ENCODE measurements at places on chromosomes 5 and 9. TPM values are rescaled to one million over a fixed set of nuclear protein-coding genes. Genes with fewer than 3 reads are reported as not detected.

The DMRT3 gene
- not detected for total RNA-seq

The ABCA1 gene
- 40.1 TPM for total RNA-seq

The IER5L gene
- total RNA-seq, result 28.0 TPM

DNA sequence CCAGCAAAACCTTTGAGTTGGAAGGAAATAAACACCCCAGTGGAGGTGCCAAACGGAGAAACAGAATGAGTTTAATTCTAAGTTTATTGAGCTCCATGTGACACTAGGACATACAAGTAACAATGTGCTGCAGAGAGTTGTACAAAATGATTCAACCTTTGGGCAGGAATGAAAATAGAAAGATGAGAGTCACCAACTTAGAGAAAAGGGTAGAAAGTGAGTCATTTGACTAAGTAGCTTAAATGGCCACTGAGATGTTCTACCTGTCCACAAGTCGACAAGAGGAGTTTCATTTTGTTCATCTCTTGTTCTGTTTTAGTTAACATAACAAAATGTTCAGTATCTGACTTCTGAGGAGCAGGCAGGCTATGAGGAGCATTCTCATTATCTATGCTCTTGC lies 284.7 kb downstream of the NR2F1-AS1 start:
- no peak for DNase-seq

The FAM221B gene
- not detected for total RNA-seq

The ZNF462 gene
- 9.1 TPM for total RNA-seq

GRCh38 chr9:115194216-115194615 lies 76.3 kb upstream of the TNC start:
- DNase-seq, result peak; percentile 31

Measured in fibroblast of the aortic adventitia (primary cell).